Urothelium cell line (cell line): ENCODE measurements at places on chromosomes 7 and 10.

GRCh38 chr10:69614130-69614529 lies 15.9 kb upstream of the FAM241B start:
- DNase-seq = no peak

GRCh38 chr10:131129544-131129943 lies 182.0 kb downstream of the TCERG1L start:
- DNase-seq = no peak

- DNase-seq = peak; percentile 63
Observed at GRCh38 chr10:59622320-59623132, 87.1 kb downstream of the SLC16A9 start.

- no peak for DNase-seq
Observed at GRCh38 chr10:89203237-89203636, 3.9 kb downstream of the CH25H start.

- DNase-seq = no peak
Observed at GRCh38 chr7:128084896-128085608, 53.8 kb upstream of the LRRC4 start.

DNA sequence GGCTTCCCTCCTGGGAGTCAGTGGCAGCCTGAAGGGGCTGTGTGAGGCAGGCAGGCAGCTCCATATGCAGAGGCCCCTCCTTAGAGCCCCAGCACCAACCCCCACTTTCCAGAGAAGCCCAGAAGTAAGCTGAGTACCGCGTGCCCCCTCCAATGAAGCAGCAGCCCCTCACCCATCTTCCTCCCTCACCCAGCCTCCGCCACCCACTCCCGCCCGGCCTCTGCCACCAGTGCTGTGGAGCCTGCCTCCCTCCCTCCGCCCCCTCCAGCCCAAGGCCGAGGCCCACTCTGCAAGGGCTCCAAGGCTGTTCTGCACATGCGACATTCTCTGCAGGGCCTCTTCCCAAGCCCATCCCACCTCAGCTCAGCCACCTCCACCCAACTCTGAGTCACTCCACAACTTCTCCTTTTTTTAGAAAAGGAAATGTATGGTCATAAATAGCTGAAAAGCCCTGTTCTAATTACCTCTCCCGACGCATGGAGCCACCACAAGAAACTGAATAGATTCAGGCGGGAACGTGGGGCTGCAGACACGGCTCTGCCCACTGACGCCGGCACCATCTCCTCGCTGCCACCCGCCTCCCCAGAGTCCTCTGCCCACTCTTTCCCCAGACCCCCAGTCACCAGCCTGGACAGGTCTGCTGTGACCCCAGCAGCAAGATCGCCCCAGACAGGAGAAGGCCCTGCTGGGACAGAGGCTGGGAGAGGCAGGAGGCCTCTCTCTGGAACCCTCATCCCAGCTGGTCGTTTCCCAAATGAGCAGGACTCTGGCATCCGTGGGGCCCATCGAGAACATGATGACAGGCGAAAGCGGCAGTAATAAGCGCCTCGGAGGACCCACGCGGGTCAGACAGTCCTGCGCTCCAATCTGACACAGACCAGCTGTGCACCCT lies 213.9 kb downstream of the MAD1L1 start:
- DNase-seq = peak; percentile 90

DNA sequence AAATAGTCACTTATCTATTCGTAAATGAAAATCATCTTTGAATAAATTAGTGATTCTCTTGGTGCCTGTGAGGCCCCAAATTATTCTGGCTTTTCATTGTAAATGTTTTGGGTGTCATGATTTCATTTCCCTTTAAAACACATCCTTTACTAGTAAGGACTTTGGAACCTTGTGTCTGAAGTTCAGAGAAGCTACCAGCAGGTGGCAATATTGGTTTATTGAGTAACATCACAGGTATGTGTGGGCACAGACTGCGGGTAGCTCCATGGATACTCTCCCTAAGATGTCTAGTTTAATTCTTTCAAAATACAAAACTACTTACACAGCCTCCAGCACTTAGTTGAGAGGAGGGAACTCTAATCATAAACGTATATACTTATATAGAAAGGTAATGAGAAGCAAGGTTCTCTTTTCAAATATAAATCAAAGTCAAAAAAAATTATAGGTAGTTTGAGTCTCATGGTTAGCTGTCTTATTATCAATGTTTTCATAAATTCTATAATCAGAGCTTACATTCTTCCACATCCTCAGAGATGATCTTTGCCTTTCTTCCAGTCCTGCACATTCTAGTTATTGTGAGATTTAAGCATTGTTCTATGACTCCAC lies 449.6 kb downstream of the GRM8 start:
- DNase-seq = peak; percentile 42

GRCh38 chr7:142383841-142384492 lies 126.1 kb upstream of the PRSS58 start:
- peak; percentile 11 for DNase-seq

- peak; percentile 35 for DNase-seq
Observed at GRCh38 chr7:22109761-22110160, 164.1 kb upstream of the CDCA7L start.
